NCI-H460 (cell line): ENCODE measurements at places on chromosomes 11 and 22. TPM values are rescaled to one million over a fixed set of nuclear protein-coding genes. Genes with fewer than 3 reads are reported as not detected.

GRCh38 chr11:120329556-120329955, 4.5 kb downstream of the TLCD5 start:
- DNase-seq = no peak

DNA sequence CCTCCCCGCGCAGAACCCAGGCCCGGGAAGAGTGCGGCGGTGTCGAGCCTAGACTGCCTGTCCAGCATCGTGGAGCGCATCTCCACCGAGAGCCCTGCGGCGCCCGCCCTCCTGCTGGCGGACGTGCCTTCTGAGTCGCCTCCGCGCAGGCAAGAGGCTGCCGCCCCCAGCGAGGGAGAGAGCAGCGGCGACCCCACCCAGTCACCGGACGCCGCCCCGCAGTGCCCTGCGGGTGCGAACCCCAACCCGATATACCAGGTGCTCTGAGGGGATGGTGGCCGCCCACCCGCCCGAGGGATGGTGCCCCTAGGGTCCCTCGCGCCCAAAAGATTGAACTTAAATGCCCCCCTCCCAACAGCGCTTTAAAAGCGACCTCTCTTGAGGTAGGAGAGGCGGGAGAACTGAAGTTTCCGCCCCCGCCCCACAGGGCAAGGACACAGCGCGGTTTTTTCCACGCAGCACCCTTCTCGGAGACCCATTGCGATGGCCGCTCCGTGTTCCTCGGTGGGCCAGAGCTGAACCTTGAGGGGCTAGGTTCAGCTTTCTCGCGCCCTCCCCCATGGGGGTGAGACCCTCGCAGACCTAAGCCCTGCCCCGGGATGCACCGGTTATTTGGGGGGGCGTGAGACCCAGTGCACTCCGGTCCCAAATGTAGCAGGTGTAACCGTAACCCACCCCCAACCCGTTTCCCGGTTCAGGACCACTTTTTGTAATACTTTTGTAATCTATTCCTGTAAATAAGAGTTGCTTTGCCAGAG, 2.0 kb downstream of the MYOD1 start:
- DNase-seq = no peak

Gene ESAM
- total RNA-seq = 0.15 and 0.23 TPM in 2 replicates

DNA sequence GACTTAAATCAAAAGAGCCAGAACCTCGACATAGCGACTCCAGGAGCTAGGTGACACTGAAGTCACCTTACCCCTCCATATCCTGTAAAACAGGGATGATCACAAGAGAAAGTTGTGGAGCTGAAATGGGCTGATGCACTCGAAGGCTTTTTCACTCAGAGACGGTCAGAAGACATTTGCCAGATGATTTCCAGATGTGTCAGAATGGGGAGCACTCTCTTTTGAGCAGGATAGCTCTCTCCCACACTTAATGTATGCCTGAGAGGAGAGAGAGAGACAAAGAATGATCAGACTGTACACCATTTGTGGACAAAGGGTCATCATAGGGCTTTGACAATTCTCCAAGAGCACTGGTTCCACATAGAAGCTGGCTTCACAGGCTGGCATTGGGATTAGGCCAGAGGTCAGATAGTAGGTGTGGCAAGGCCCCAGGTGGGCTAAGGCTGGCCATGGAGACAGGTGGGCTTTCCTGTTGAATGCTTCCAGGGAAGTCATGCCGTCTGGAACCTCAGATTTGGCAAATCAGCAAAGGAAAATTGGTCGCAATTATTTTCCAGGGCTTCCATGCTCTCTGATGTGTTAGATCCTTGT, 42.3 kb upstream of the ETS1 start:
- DNase-seq = no peak

- DNase-seq = no peak
Measured at GRCh38 chr11:27353593-27354358, 9.2 kb downstream of the CCDC34 start.

Gene ENTHD1
- not detected in 2 replicates for total RNA-seq

Gene ARHGAP8
- 0.35 TPM in 1 of 2 replicates, not detected in the other for total RNA-seq

DNA sequence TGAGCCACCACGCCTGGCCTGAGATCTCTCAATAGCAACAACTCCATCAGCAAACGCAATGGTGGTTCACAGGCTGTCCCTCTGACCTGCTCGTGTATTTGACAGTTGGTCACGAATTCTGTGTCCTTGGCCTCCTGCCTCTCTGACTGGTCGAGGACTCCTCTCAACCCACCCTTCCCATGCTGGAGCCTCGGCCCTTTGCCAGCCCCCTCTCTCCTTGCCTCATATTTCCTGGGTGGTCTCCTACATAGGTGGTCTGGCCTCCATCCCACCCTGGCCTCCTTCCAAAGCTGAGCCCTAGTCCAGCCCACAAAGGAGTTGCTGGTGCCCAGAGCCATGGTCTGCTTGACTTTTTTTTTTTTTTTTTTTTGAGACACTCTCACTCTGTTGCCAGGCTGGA, 11.4 kb upstream of the A4GALT start:
- DNase-seq = no peak
